ENCODE measurements at places on chromosomes 4 and X. TPM values are rescaled to one million over a fixed set of nuclear protein-coding genes. Genes with fewer than 3 reads are reported as not detected.

The HPRT1 gene
- total RNA-seq = 11.9 TPM

The ZNF141 gene
- 24.4 TPM for total RNA-seq

The FREM3 gene
- total RNA-seq = not detected

- H3K27me3 ChIP-seq = no peaks in the 10 kb centered on the region
- H3K36me3 ChIP-seq = no peaks in the 10 kb centered on the region
- no peak for DNase-seq
- H3K4me3 ChIP-seq = no peak overlapping the region
- H3K4me1 ChIP-seq = no peaks in the 10 kb centered on the region
Measured at GRCh38 chr4:89519771-89520320, 212.2 kb upstream of the GPRIN3 start.

- H3K27ac ChIP-seq = no peak overlapping the region
- H3K4me1 ChIP-seq = peaks cover 15% of the 10 kb centered on the region
- DNase-seq = no peak
- H3K27me3 ChIP-seq = no peaks in the 10 kb centered on the region
Measured at GRCh38 chr4:38855466-38855865, 1.2 kb downstream of the TLR6 start.

DNA sequence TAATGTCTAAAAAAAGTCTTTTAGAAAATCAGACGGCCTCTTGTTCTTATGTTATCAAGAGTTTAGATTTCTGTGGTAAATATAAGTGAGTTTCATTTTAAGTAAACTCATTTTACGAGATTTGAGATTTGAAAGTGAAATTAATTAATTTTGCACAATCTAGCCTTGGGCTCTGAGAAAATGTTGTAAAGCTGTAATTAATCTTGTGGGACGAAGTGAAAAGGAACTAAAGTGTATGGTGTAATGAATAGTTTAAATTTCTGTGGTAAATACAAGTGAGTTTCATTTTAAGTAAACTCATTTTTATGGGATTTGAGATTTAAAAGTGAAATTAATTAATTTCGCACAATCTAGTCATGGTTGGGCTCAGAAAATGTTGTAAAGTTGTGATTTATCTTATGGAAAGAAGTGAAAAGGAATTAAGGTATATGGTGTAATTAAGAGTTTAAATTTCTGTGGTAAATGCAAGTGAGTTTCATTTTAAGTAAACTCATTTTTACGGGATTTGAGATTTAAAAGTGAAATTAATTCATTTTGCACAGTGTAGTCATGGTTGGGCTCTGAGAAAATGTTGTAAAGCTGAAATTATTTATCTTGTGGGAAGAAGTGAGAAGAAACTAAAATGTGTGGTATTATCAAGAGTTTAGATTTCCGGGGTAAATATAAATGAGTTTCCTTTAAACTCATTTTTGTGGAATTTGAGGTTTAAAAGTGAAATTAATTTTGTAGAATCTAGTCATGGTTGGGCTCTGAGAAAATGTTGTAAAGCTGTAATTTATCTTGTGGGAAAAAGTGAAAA is 1.6 kb downstream of the SCML1 start:
- peak overlapping the region; percentile 61 for H3K4me3 ChIP-seq
- H3K27me3 ChIP-seq = no peaks in the 10 kb centered on the region
- no peak overlapping the region for H3K27ac ChIP-seq
- H3K4me1 ChIP-seq = no peaks in the 10 kb centered on the region

- H3K36me3 ChIP-seq = no peaks in the 10 kb centered on the region
- H3K4me3 ChIP-seq = no peak overlapping the region
- H3K27ac ChIP-seq = no peak overlapping the region
- no peaks in the 10 kb centered on the region for H3K27me3 ChIP-seq
- no peaks in the 10 kb centered on the region for H3K4me1 ChIP-seq
Measured at GRCh38 chr4:133465022-133465421, 315.9 kb downstream of the PCDH10 start.

DNA sequence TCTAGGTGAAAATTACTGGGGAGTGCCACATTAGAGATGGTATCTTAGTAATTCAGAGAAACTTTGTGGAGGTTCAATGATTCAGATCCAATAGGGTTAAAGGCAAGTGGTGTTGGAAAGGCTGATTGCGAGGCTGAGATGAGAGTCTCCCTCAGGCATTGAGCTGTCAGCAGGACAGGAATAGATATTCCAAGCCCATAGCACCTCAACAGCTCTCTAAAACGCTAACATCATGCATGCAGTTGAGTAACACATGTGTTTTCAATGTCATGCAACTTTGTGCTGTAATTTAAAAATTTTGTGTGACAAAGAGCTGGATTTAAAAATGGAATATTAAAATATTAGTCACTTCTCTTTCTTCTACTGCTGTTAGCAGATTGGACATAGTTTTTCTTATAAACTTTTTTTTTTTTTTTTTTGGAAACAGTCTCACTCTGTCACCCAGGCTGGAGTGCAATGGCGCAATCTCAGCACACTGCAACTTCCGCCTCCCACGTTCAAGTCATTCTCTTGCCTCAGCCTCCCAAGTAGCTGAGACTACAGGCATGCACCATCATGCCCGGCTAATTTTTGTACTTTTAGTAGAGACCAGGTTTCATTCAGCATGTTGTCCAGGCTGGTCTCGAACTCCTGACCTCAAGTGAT is 173.5 kb upstream of the C1QTNF7 start:
- no peak overlapping the region for H3K27ac ChIP-seq
- H3K4me1 ChIP-seq = no peaks in the 10 kb centered on the region
- H3K4me3 ChIP-seq = no peak overlapping the region

DNA sequence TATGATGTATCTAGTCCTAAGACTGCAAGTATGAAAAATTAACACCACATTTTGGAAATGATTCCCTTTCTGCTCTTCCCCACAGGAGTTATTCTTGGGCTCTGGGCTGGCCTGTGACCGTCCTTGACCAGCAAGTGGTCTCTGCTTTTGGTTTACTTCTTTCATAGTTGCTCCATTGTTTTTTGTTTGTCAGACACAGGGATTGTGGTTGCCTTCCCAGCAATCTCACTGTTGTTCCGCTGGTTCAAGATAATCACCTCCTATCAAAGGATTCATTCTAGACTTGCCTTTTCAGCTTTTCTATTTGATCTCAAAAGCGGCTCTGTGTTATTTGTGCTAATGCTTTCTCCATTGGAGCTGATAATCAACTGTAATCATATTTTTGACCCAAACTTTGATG is 218.8 kb downstream of the MGST2 start:
- peaks cover 15% of the 10 kb centered on the region for H3K4me1 ChIP-seq
- no peaks in the 10 kb centered on the region for H3K27me3 ChIP-seq
- no peak overlapping the region for H3K4me3 ChIP-seq
- DNase-seq = no peak

DNA sequence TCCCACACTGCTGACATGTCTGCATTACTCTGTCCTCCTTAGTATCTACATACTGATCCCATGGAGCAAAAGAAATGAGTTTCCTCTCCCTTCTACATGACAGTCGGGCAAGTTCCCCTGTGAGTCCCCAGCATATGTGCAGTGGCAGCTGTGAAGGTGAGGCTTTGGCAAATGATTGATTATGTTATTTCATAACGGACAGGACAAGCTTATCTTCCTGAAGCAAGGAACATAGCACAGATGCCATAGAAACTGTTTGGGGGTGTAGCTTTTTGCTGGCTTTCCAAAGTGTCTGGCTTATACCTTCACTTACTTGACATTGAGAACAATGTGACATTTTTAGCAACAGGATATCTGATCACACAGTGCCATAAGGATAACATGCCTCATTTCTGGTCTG is 136.8 kb upstream of the PDLIM3 start:
- H3K36me3 ChIP-seq = no peaks in the 10 kb centered on the region
- no peaks in the 10 kb centered on the region for H3K4me1 ChIP-seq
- H3K4me3 ChIP-seq = no peak overlapping the region
- DNase-seq = no peak
- no peaks in the 10 kb centered on the region for H3K27me3 ChIP-seq
- peak overlapping the region; percentile 53 for H3K27ac ChIP-seq
